ENCODE measurements at places on chromosomes 12 and 14.

- DNase-seq: no peak
Measured at GRCh38 chr12:48201516-48201915, 1.6 kb downstream of the OR10AD1 start.

- no peak for DNase-seq
Measured at GRCh38 chr14:99216191-99216590, 55.8 kb downstream of the BCL11B start.

- DNase-seq: no peak
Measured at GRCh38 chr12:6938353-6939190, 5.0 kb upstream of the RNU7-1 start.

DNA sequence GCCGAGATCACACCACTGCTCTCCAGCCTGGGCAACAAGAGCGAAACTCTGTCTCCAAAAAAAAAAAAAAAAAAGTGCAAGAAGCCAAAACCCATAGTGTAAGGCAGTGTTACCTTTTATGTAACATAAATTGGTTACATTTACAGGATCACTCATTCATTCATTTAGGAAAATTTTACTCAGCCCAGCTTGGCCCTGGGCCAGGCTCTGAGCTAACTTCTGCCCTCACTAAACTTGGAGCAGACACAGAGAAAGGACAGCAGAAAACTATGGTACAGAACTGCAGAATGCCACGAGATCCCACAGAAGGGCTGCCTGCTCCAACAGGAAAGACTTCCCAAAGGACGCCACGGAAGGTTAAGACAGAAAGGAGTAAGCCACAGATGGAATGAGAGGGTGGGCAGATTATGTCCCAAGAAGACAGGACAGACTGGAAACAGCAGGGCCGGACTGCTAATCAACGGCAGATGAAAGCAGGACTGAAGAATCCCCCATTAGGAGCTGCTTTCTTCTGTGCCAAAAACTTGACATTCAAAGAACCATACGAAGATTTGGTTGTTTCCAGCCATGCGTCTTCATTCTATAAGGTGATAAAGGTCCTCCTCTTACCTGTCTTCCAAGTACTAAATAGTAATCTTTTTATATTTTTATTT is 18.9 kb downstream of the PPP1R13B start:
- DNase-seq: no peak

- DNase-seq: no peak
Measured at GRCh38 chr12:18084080-18084479, 5.9 kb downstream of the RERGL start.
